ENCODE measurements at places on chromosomes 11 and 22. TPM values are rescaled to one million over a fixed set of nuclear protein-coding genes. Genes with fewer than 3 reads are reported as not detected.

DNA sequence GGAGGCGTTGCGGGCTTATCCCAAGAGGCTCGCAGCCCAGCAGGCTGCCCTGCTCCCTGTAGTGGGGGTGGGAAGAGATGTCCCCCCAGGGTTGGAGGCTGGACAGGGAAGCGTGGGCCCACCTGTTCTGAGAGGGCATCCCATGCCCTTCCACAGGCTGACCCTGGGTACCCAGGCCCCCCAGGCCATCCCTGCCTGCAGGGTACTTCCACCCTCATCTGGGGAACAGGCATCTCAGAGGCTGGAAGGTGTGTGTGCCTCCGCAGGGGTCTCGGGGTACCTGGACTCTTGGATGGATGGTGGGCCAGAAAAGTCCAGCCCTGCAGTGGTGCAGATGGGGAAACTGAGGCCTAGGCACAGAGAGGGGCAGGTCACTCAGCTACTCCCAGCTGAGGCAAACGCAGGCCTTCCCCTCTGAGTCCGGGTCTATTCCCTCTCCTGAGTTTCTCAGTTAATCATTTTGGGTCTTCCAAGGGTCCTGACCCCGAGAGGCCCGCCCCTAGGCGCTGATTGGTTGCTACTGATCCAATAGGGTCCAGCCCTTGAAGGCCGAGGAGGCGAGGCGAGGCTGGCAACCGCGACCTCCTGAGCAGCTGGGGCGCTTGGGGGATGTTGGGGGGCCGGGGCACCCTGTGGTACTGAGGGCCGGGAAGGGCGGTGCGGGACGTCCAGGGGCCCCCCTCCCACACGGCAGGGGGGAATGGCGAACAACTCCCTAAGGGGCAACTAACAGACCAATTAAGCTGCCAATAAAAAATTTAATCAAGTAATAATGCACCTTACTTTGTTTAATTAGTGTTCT is 23.8 kb downstream of the FLRT1 start:
- DNase-seq: no peak

- DNase-seq: no peak
Measured at GRCh38 chr11:100849009-100849900, 162.2 kb downstream of the ARHGAP42 start.

DNA sequence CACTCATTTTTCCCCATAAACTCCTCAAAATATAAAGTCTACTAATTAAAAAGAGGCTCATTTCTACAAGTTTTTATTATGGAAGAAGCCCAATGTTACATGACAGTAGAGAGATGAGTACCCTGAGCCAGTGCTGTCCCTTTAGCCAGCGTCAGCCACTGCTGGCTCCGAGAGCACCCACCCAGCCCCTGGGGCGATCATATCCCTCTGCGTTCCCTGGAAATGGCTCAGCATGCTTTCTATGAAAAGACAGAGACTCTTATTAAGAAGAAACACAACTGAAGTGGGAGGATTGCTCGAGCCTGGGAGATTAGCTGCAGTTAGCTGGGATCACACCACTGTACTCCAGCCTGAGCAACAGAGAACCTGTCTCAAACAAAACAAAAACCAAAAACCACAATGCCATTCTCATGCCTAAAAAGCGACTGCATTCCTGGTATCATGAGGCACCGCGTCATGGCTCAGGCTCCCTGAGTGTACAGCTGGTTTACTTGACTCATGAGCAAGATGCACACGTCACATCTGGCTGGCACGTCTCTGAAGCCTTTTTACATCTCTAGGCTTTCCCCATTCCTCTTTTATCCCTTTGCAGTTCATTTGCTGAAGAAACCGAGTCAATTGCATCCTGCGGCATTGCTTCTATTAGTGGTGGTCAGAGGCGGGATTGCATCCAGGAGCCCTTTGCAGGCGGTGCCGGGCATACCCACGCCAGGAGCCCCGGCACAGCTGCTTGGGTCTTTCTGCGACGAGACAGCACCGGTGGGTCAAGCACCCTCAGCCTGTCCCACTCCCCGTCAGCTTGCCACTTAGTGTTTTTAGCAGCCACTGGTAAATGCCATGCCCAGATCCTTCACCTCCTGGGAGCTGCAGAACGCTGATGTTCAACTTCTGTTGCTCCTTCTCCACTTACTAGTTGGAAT is 119.9 kb downstream of the CTTN start:
- no peak for DNase-seq

Gene CLCF1
- polyA plus RNA-seq: 4.8 TPM

DNA sequence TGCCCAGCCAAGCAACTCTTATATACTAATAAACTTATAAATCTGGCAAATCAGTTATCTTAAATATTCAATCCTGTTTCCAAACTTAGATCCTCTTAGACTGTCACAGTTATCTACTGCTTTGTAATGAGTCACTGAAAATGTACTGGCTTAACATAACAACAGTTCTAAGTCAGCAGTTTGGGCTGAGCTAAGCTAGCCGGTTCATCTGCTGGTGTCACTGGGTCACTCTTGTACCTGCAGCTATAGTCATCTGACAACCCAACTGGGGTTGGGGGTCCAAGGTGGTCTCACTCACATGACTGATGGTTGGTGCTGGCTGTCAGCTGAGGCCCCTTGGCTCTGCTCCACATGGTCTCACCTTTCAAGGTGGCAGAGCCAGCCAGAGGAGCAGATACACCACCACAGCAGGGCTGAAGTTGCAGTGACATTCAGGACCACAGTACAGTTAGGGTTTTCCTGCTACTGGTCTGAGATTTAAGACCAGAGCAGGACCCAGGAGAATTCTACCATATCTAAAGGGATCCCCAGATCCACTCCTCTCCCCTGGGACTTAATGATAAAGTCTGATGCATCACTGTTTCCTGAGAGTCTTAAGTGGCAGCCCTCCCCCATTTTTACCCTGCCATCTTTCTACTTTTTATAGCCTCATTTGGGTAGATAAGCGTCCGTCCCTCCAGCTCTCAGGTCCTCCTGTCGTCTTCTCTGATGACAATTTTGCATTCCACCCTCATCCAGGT is 7.9 kb upstream of the MACROD1 start:
- DNase-seq: no peak

DNA sequence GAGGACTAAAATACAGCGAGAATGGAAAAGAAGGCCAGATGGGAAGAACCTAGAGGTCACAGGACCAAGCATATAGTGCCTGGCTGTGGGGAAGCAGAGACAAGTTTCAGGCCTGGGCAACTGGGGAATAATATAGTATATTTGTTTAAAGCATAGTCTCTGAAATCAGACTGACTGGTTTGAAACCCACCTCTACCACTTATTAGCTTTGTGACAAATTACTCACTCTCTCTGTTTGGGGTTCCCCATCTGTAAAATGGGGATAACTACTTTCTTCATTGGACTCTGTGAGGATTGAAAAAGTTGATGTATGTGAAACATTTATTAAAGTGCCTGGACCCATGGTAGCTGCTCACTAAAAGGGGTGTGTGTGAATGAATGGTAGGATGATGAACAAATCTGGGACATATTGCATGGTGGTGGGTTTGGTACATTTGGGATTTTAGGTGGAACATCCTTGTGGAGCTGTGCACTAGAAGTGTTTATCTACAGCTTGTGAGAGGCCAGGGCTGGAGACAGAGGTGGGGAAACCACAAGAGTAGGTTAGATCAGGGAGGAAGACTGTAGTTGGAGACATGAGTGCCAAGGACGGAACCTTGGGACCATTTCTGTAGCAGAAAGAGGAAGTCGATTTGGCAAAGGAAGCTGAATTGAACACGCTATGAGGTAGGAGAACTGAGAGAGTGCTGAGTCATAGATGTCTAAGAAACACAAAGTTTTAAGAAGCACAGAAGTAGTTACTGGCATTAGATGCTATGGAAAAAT is 52.6 kb downstream of the SWAP70 start:
- DNase-seq: no peak

GRCh38 chr22:39142088-39142680 is 10.3 kb downstream of the CBX7 start:
- no peak for DNase-seq

All from right renal cortex interstitium (tissue), 3 donors.